ENCODE measurements at places on chromosomes 6 and 20.

GRCh38 chr6:169838346-169839028, 87.1 kb downstream of the ERMARD start:
- DNase-seq = no peak

DNA sequence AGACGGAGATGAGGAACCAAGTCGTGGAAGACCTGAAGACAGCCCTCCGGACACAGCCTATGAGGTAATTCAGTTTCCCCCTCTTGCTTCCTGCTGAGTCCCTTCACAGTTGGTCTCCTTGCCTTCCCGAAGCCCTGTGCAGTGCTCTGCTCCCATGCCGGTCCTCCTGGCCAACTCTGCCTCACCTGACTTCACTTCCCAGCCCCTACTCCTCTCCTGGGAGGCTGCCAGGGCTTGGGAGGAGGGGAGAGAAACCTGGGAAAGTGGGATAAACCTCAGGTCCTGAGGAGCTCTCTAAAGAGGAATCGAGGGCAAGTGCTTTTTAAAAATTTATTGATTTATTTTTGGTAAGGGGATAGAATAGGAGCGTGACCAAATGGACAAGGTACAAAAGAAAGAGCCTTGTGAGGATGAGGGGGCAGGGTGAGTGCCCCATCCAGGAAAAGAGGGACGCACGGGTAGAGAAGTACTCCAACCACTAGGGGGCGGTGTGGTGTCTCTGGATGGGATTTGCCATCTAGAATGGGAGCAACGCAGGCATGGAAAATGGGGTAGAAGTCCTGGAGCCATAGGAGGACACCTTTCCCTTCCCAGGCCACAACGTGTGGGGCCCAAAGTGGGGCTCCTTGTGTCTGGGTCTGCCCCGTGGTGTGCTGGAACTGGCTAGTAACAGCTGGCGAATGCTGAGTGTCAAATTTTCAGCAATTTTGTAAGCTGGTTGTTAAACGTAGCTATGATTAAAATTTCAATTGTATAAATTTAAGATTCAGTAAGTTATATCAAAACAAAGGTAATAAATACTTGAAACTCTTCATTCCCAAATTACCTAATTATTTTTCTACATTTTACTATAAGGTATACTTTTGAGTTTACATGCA, 69.0 kb downstream of the MOCS1 start:
- DNase-seq = no peak

DNA sequence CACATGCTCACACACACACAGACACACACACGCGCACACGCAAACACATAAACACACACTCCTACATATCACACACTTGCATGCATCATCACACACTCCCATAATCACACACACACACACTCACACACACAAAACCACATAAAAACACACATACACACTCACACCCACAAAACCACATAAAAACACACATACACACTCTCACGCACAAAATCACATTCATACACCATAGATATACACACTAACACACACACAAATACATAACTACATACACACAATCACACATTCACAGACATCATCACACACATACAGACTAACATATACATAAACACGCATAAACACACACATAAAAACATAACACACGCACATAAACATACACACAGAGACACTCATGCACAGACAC, 57.8 kb upstream of the QKI start:
- no peak for DNase-seq

DNA sequence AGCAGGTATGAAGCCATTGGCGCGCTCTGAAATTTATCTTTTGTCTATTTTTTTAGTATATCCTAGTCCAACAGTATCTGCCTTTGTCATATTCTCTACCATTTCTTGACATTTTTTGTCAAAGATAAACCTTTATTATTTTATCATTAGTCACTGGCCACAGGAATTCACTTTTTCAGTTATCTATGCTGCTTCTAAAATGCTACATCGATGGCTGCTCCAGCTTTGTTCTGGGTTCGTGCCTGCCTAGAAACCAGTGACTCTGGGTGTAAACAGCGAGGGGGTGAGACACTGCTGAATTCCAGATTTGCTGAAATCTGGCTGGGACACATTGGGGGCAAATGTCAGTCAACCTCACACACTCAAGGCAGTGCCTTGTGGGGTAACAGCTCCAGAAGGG, 193.4 kb downstream of the CDC5L start:
- no peak for DNase-seq

- no peak for DNase-seq
Observed at GRCh38 chr20:16538779-16539178, 34.5 kb downstream of the KIF16B start.

DNA sequence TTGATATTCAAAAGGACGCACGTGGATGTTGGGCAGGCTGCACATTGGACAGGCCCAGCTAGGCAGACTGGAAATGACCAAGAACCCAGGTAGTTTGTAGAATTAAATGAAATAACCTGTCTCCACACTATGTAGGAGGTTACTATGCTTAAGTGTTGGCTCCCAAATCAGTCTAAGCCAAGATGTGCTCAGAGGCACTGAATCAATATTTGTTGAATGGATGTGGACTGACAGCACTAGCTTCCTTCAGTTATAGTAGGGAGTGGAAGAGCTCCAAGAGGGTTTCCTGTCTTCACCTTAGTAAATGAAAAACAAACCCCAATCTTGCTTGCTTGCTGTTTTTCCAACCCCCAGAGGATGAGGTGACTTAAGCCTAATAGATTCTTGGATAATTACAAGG, 180.5 kb downstream of the JARID2 start:
- DNase-seq = no peak

- no peak for DNase-seq
Observed at GRCh38 chr6:159059141-159059540, 14.3 kb upstream of the TAGAP start.

- no peak for DNase-seq
Observed at GRCh38 chr6:33248643-33248931, 23.1 kb downstream of the VPS52 start.

- DNase-seq = no peak
Observed at GRCh38 chr6:132731086-132731485, 17.2 kb upstream of the VNN1 start.

- DNase-seq = no peak
Observed at GRCh38 chr6:124679387-124679786, 282.9 kb upstream of the RNF217 start.

GRCh38 chr6:111858347-111858746, 14.9 kb downstream of the FYN start:
- DNase-seq = no peak

GRCh38 chr6:48978016-48978415, 485.0 kb downstream of the MMUT start:
- no peak for DNase-seq

GRCh38 chr6:41591859-41592502, 45.8 kb downstream of the FOXP4 start:
- DNase-seq = no peak

- no peak for DNase-seq
Observed at GRCh38 chr6:140581601-140582000, 1207.2 kb upstream of the CITED2 start.

- no peak for DNase-seq
Observed at GRCh38 chr6:23145781-23146180, 576.4 kb downstream of the HDGFL1 start.

- DNase-seq = no peak
Observed at GRCh38 chr6:159169193-159169555, at the start of gene FNDC1. FNDC1 (plus strand) TSS chr6:159169400; CDS start chr6:159169597, 197 bp downstream.

Measured in kidney epithelial cell (primary cell).